Naive thymus-derived CD8-positive, alpha-beta T cell (primary cell): ENCODE measurements at places on chromosomes 1 and 21.

GRCh38 chr1:23909412-23909811 lies 3.8 kb downstream of the CNR2 start:
- no peak for DNase-seq

DNA sequence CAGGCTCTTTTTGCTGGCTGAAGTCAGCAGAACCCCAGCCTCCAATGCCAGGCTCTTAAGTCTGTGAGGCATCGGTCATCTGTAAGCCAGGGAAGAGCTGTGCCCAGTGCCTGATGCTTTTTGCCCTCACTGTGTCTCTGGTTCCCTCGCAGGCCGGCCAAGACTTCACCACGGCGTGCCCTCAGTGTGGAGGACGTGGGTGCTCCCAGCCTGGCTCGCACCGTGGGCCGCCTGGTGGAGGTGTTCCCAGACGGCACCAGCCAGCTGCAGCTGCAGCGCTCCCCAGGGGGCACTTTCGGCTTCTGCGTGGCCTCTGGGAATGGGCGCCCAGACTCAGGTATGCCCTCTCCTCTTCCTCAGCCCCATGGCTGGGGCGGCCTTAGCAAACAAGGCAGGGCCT lies 32.5 kb downstream of the KIAA1614 start:
- DNase-seq, result no peak

GRCh38 chr21:45043541-45044020 lies 30.8 kb upstream of the ADARB1 start:
- no peak for DNase-seq

DNA sequence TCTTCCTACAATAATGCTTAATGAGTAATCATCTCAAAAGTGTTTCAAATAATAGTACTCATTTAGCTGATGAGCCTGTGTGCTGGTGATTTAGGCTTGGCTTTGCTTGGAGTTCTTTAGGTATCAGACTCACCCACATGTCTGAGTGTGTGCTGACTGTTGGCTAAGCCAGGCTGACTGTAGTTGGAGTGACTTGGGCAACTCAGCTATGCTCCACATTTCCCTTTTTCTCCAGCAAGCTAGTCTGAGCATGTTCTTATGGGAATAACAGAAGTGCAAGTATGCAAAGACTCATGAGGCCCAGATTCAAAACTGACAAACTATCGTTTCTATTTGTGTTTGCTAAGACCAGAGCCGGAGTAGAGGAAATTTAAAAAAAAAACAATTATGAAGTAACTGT lies 99.0 kb upstream of the ADGRL4 start:
- no peak for DNase-seq

DNA sequence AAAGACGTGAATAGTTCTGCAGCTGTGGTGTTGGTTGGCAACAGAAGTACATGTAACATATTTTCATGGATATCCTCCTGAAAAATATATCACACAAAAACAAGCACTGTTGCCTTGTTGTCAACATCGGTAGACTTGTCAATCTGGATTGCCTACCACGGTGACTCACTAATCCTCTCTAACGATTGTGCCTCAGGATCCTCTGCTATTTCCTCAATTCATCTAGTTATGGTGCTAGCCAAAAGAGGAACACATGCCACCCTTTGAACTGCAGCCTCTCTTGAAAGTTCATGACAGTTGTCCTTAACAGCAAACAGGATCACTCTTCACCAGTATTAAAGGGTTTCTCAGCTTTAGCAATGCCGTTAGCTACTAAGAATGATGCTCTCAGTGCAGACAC lies 25.7 kb downstream of the RASAL2 start:
- no peak for DNase-seq

- no peak for DNase-seq
These were observed 544.2 kb upstream of the ZRANB2 start for GRCh38 chr1:71625004-71625403.

DNA sequence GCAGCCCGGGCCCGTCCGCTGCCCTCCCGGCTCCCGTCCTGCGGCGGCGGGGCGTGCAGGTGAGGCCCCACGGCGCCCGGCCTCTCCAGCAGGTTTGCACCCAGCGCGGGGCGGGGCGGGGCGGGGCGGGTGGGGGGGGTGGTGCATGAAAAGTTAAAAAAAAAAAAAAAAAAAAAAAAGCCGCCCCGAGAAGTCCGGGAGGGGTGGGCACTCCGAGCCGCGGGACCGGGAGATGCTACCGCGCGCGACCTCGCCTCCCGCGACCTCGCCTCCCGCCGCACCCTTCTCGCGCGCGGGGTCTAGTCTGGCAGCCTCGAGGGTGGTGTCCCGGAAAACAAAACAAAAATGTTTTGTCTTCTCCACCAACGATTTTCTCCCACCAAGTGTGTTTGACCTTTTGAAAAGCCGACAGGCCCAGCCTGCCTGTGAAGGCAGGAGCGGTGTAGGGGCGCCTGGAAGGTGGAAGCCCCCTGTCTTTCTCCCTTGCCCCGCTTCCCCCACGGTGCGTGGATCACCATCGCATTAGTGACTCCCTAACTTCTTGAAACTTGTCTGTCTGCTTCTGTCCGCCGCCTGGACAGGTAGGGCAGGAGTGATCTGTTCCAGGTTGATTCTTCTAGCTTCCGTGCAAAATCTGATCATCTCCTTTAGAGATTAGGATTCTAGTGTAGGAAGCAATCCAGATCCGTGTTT lies 569 bp downstream of the RCAN3 start:
- DNase-seq, result no peak

DNA sequence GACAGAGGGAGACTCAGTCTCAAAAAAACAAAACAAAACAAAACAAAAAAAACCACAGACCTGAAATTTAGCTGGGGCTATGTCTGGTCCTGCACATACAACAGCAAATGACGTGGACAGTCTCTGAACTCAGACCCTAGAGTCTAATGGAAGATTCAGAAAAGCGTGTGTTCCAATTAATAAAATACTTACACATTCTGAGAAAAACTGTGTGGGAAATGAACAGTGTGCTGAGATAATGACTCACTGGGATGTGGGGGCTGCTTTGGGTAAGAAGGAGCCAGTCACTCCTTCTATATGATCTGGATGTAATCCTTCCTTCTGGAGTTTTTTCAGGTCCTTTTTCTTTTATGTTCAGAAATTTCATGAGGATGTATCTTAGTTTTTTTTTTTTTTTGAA lies 29.4 kb downstream of the CLDN14 start:
- DNase-seq, result no peak

DNA sequence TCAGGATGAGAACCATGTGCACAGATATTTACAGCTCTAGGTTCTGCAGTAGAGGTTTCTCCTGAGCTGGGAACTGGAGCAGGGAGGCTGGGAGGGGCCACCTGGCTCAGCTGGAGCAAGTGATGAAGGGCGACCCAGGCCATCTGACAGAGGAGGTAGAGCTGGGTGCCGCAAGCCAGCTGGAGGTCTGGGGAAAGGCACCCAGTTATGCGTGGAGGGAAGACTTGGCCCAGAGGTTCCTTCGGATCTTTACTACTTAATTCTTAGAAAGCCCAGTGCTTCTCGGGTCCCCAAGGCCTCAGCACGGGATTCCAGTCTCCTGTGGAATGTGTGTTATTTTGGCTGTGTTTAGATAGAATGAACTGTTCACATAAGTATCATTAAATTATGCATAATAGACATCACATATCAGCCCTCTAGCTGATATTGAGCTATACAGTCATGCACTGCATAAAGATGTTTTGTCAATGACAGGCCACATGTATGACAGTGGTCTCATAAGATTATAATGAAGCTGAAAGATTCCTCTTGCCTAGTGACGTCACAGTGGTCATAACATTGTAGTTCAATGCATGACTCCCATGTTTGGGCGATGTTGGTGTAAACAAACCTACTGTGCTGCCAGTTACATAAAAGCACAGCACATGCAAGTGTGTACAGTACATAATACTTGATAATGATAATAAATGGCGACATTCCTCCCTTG lies 245.1 kb downstream of the RHOU start:
- no peak for DNase-seq

DNA sequence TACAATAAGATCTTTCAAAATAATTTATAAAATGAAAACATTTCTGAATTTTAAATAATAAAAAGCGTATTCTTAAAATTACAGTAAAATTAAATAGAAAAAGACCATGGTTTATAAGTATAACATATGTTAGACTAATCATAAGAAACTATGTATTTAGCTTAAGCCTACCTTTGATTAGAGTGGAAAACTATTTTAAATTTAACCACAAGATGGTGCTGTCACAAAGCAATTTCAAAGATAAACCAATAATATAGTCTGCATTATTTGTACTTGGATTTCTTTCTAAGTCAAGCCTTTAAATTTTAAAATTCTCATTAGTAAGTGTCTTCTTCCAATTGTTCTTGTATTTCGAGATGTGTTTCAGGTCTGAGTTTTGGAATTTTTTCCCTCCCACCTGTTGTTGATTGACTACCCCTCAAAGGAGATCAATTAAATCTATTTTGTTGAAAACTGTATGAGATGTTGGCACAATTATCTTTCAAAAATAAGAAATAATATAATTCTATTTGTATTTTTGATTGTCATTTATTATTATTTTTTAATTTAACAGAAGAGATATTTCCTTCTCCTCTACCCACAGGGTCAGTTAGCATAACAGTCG lies 459.8 kb downstream of the KCNT2 start:
- DNase-seq, result peak; percentile 18

DNA sequence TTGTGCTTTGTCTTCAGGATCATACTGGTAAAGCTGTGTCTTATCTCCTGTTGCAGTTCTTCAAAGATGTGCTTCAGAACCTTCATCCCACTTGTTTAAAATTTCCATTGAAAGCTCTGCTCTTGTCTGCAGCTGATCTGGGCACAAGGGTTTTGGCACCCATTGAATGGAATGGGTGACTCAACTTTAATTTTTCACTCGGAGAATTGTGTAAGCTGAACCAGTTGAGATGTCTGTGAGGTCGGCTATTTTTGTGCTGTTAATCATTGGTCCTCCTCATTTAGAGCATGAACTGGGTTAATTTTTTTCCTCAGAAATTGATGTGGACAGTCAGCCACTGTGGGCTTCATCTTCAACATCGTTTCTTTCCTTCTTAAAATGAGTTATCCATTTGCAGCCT lies 252.1 kb downstream of the TM2D1 start:
- no peak for DNase-seq

GRCh38 chr1:58619286-58620054 lies 42.4 kb upstream of the TACSTD2 start:
- DNase-seq, result no peak

DNA sequence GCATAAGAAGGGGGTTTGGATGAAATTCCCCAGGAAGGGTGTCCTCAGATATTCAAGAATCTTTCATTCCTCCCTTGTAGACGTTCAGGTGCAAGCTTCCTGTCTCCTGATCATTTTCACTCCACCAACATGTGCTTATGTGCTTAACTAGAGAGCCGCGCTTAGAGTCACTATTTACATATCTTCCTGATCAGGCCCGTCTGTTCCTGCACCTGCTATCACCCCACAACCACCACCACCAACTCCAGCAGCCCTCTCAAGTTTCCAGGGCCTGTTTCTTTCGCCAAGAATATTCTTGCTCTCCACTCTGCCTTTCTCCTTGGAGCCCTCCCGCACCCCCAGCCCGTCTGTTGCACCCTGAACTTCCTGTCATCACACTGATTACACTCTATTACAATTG lies 113.4 kb downstream of the SPSB1 start:
- no peak for DNase-seq

DNA sequence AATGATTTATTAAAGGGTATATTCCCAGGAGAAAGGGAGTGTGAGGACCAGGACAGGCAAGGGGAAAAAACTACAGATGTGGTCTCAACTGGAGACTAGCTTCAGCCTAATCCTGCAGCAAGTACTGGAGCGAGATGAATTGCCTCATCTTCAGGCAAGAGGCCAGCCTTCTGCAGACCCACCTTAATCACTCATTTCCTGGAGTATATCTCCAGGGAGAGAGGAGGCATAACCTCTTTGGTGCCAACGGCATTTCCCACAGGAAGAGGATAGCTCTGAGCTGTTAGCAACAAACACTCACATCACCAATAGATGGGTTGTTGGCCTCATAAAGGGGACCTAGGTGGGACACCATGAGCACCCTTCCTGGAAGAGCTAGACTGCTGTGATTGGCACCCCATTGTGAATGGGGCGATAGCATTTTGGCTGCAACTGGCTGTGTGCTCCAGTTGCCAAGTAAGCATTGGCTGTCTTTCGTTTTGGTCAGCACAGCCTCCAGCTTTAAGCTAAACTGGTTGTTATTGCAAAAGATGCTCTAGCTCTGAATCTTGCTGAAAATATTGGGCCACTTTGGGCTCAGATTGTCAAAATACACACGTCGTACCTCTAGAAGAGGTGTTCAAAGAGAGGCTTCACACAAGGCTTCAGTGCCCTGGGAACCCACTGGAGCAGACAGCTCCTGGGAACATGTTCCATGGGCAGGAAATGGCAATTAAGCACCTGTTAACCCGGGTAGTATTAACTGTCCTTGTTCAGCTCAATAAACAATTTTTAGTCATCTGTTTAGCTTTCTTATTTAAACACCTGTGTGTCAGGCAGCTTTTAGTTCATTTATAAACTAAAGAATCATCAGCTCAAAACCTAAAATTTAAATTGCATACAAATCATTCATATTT lies 314.8 kb upstream of the C1orf87 start:
- no peak for DNase-seq

DNA sequence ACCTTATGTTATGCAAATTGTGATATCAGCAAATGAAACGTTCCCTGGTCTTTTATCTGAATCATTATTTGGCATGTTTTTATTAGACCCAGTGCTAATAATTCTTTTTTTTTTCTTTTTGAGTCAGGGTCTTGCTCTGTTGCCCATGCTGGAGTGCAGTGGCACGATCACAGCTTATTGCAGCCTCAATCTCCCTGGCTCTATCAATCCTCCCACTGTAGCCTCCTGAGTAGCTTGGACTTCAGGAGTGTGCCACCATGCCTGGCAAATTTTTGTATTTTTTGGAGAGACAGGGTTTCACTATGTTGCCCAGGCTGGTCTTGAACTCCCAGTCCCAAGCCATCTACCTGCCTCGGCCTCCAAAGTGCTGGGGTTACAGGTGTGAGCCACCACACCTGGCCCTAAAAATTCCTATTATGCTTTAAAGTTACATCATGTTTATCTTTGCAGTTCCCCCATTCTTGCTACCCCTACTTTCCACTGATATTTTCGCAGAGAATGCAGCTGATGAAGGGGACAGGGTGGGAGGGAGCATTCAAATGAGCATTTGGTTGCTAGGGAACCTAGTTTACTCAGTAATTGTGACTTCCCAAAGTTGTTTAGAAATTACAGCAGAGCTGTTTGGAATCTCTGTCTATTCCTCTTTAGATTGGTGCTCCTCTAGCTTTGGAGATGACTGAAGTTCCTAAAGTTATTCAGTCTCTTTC lies 18.4 kb downstream of the C1orf21 start:
- no peak for DNase-seq

DNA sequence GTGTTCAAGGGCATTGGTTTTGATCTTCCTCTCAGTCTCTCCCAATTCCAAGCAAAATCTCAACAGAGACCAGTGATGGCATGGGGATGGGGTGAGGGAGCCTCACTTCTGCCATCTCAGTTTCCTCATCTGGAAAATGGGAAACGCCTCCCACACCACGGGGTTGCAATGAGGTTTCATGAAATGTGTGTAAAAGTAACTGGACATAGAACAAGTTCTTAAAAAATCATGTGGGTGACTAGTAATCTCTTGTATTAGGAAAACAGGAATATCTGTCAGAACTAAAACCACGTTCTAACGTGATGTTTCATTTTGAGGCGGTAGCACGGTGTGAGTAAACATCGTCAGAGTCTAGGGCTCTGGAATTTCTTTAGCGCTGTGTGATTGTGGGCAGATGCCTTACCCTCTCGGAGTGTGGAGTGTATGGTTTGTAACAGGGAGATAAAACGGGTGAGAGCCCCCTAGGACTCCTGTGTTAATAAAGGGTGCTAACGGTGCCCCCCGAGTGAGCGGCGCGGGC lies 55.5 kb upstream of the DNAJC6 start:
- no peak for DNase-seq
